ENCODE measurements at places on chromosomes 5 and 9.

DNA sequence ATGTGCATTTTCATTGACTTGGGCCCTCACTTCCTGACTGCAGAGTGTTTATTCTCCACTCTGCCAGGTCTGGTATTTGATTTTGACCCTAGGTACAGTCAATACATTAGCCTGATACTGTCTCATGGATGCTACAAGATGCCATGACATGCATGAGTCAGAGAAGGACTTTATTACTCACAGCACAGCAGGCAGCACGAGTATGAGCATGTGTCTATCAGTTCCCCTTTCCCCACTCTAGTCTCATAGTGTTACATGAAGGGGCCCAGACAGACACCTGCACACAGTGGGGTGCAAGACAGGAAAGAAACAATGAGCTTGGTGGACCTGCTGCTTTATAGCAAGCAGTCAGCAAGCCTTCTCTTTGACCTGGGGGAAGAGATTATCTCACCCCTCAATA lies 19.6 kb downstream of the ITGA2 start:
- DNase-seq = no peak

GRCh38 chr9:133367778-133368177 lies 8.1 kb downstream of the SURF4 start:
- no peak for DNase-seq

GRCh38 chr9:29701971-29702370 lies 2128.7 kb upstream of the C9orf72 start:
- DNase-seq = no peak

DNA sequence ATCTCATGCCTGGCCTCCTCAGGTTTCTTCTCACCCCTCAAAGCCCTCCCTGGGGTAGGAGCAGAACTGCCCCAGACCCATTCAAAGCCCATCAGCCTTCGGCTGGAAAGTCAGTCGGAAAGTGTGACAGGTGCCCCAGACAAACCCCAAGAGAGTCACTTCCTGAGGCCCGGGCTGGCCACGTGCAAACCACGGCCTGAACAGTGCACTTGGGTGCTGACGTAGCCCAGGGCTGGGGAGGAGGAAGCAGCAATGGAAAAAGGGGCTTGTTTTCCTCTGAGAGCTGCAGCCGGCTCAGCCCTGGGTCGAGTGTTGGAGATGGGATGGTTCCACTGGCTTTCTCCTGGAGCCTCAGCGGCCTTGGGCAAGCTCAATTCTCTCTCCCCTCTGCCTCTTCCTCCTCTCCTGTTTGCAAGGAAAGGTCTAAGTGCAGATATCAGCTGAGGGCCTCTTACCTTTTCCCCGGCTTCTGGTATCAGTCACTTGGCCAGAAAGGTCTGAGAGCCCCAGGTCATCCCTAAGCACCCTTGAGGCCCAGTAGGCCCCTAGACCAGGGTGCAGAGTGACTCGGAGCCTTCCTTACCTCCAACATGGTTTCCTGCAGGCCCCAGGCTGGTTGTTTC lies 5.9 kb upstream of the EGR1 start:
- DNase-seq = peak; percentile 20

DNA sequence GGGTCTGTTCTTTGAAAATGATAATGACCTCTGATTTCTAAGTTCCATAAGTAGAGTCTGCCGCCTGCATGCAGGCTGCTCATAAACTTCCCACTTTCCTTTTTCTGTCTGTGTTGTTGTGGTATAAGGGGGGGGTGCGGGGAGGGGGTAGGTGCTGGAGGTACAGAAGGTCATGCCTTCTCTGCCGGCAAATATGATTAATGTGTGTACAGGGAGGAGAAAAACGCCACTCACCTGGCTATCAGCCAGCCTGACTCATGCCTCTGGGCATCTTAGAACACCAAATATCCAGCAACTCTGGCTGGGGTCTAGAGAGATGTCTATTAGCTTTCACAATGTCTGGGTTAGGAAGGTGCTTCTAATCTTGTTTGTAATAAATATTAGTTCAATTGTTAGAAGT lies 128.3 kb downstream of the EFNA5 start:
- peak; percentile 35 for DNase-seq

- DNase-seq = no peak
Observed at GRCh38 chr5:64634997-64635686, 55.2 kb upstream of the SHISAL2B start.

- no peak for DNase-seq
Observed at GRCh38 chr9:38094165-38094564, 25.1 kb upstream of the SHB start.

DNA sequence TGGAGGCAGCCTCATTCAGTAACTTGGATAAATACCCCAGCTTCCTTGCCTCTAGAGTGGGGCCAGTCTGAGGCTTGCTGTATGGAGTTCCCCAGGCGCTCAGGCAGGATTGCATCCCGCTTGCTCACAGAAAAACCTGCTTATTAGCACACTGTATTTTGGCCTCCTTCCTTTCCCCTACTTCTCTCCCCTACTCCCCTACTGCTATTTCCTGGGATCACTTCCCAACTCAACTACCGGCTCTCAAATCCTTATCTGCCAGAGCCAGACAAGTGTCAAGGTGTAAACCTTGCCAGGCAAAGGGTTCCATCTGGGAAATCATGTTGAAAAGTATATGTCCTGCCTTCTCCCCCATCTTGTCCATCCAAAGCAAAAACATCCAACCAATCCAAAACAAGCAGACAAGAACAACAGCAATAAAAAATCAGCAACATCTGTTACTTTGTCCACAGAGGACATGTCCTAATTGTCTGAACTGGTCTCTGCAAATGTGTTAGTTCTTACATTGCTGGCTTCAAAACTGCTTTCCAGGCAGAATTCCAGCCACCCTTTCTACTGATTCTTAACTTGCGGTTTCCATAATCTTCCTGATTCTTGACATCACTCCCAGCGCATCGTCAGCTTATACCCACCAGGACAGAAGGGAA lies 164.1 kb upstream of the SEMA6A start:
- no peak for DNase-seq

GRCh38 chr5:15241216-15241821 lies 258.7 kb upstream of the FBXL7 start:
- DNase-seq = no peak

DNA sequence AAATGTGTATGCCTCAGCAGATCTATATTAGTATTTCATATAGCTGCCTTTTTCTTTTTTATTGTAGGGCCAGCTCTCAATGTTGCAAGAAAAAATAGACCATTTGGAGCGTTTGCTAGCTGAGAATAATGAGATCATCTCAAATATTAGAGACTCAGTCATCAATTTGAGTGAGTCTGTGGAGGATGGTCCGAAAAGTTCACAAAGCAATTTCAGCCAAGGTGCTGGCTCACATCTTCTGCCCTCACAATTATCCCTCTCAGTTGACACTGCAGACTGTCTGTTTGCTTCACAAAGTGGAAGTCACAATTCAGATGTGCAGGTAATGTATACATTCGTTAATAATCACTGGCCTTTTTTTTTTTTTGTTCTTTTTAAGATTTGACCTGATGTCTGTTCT lies 23.7 kb downstream of the MAN2A1 start:
- no peak for DNase-seq

GRCh38 chr9:117622347-117622746 lies 81.9 kb upstream of the TLR4 start:
- no peak for DNase-seq

DNA sequence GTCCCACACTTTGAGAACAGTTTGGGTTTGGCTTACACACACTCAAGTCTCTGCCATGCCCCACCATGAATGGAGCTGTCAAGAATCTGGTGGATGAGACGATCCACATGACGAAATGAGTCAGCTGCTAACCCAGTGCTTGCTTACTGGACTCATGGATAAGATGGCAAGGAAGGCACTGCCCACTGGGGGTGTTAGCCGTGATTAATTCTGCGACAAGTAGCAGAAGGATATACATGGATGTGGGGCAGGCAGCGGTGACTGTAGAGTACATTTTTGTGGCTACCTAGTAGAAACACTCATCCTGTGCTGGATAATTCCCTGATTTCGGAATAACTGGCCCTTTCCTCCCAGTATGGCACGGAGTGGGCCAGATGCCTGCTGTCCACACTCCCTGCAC lies 77.5 kb downstream of the SPATA31C2 start:
- DNase-seq = no peak

DNA sequence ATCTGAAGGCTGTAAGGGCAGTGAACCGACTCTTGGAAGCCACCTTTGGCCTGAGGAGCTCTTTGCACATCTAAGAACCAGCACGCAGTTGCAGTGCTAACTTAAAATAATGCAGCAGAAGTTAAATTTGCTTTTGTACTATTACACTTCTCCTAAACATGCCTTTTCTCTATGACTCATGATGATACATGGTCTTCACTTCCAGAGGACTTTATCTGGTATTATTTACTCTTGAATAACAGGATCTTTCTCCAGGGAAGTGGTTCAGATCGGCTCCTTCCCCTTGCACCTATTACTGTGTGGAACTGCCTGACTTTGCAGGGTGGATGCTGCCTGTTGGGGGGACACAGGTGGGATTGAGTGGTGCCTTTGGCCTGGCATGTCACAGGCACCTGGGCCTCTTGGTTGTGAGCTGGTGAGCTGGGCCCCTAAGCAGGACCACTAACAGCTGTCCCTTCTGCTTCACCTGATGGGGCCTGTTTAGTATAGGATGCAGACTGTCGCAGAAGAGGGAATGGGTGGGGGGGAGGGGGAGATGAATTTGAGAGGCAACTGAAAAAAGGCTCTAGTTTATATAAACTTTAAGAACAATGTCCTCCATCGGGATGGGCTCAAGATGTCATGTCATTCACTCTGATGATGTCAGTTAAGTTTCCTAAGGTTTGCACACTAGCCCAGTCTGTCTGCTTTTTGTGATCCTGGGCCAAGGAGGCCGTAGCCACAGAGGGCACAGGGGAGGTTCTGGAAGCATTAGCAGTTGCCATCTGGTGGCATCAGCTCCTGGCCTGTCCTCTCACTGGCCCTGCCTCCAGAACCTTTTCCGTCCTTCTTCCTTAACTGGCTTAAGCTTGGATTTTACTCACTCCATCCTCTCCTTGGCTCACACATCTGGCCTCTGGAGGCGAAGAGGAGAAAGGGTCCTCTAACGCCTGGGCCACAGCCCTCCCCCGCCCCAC lies 33.9 kb upstream of the GABBR2 start:
- no peak for DNase-seq

- DNase-seq = no peak
Observed at GRCh38 chr5:17413691-17414090, 84.3 kb upstream of the TAF11L2 start.

- DNase-seq = peak; percentile 13
Observed at GRCh38 chr5:174327317-174327864, 281.9 kb downstream of the NSG2 start.

DNA sequence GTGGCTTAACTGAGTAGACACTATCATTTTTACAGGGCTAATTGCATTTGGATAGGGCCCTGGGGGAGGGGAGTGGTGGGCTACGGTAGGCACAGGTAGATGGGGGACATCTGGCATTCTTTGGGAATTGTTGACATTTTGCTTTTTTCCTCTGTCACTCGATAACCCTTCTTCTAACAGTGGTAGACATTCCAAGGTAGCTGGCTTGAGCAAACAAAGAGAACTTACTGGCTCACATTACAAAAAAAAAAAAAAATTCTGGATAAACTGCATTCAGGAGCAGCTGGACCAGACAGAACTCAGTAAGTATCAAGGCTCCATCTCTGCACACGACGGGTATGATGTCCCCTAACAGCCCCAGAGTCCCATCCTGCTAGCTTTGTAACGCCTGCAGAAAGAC lies 585.2 kb downstream of the ZNF608 start:
- no peak for DNase-seq

DNA sequence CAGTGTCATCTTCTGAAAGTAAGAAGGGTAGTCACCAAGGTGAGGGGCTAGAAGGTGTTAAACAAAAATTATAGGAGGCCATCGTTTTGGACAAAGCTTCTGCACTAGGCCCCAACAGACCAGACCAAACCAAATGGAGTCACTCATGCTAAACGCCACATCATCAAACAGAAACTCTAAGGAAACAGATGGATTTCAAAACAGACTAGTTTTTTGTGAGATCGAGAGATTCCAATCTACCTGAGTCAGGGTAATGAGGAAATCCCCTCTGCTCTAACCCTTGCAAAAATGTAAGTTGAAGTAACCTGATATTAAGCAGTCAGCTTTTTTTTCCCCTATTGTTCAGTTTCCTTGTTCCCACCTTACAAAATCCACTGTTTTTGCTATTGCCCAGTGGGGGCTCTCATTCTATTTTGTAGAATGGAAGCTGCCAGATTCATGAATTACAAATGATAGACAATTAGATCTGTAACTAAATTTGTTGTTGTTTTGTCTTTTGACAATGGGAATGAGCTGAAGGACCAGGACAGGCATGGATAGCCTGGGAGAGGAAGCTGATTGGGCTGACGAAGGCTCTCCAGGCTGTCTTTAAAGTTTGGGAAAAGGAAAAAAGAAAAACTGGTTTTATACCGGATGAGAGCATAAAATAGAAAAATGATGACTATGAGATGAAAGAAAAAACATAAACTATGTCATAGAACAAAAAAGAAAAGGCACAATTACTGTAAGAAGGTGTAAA lies 94.7 kb upstream of the ADAMTSL1 start:
- DNase-seq = no peak

DNA sequence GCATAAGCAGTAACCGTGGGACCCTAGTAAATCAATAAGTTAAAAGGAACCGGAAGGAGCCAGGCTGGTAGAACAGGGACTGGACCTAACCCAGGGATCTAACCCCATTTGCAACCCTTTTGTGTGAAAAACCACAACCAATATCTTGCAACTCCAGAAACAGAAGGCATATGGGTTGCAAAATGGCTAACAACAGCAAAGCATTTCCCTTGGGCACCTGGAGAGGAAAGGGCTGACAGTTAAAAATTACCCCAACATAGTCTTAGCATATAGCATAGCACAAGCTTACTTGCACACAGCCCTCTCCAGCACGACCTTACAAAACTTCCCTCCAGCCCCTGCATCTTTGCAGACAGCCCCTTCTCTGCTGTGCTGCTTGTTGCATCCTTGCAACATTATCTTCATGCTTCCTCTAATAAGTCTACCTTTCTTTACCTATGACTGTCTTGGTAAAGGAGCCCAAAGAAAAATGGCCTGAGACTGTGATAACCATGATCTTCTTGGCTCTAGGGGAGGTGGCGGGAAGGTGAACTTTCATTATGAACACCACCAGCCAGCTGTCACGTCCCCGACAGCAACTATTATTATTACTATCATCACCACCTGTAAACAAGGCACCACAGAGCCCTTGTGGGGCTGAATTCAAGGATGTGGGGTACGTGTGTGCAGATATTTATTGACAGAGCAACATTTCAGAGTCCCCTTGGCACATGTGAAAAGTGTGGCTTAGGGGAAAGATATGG lies 49.8 kb downstream of the PRRC1 start:
- DNase-seq = no peak

DNA sequence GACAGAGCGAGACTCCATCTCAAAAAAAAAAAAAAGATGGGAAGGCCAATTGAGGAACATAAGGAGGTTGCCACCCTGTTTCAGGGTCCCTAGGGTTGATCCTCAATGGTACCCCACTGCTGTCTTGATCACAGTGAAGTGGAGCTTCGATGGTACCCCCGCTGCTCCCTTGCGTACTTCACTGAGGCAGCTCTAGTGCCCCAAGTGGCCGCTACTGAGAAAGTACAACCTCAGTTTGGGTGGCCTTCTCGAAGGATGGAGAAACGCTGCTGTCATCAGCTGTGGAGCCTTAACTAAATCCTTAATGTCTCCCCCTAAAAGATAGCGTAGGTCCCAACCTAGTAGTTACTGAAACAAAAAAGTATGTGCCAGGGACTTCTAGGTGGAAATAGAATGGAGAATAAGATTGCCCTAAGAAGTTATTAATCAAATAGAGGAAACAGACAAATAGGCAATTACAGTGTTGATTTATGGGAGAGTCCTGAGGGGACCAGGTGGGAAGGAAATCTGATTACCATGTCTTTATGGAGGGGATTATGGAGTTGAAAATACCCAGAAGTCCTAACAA lies 6.3 kb downstream of the TESK1 start:
- DNase-seq = peak; percentile 47

All from thyroid gland (tissue), 4 donors.